ENCODE measurements at places on chromosomes 3 and 15.

DNA sequence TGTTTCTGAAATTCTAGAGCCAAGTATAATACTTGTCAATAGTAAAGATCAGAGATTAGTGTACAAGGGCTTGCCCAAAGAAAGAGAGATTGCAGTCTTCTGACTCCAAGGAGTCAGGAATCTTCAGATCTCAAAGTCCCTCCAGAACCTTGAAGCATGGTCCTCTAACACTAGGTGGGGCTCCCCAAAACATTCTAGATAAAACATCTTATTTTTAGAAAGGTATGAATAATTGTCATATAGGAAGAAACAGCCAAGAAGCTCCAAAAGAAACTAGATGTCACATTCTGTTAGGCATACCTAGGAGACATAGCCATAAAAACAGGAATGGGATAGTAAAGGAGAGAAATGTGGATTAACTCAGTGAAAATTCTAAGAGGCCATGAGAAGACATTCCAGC is 10.7 kb downstream of the MUC13 start:
- DNase-seq = no peak

DNA sequence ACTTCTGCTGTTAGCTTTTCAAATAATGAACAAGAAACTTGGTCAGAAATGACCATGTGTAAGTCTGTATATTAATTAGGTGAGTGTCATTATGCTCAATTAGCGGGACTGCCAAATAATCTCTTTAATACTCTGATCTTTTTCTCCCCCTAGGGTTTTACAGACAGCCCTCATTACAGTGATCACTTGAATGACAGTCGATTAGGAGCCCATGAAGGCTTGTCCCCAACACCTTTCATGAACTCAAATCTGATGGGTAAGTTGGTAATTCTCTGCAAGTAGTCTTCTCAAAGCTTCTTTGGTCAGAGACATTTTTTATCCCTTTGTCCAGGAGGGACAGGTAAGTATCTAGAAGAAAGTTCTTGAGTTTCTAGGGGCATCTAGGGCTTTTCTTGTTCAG is 173.2 kb downstream of the TCF12 start:
- no peak for DNase-seq

- DNase-seq = no peak
These were observed 34.7 kb downstream of the TMEM158 start for GRCh38 chr3:45191424-45191823.

DNA sequence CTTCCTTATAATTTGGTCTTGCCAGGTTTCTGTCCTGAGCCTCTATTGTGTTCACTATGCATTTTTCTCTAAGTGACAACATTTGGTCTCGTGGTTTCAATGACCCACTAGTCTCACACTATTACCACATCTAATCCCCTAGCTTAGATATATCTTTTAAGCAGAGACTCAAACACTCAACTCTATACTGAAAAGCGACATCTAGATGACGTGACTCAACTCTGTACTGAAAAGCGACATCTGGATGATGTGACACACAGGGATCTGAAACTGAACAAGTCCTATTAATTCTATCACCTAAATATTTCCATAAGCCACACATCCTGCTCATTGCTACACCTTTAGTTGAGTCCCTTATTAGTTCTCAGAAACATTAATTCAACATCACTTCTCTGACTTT is 141.7 kb upstream of the MBNL1 start:
- DNase-seq = no peak

GRCh38 chr3:172557515-172558220 is 34.4 kb upstream of the TNFSF10 start:
- DNase-seq = no peak

- no peak for DNase-seq
These were observed 158.6 kb downstream of the MEIS2 start for GRCh38 chr15:36941798-36942197.

- DNase-seq = no peak
These were observed 42.7 kb upstream of the IL12A start for GRCh38 chr3:159945930-159946329.

- DNase-seq = no peak
These were observed 11.3 kb upstream of the RPL39L start for GRCh38 chr3:187150599-187150998.

GRCh38 chr3:8622873-8623691 is 21.5 kb downstream of the SSUH2 start:
- peak; percentile 32 for DNase-seq

GRCh38 chr15:71791975-71792374 is 18.4 kb upstream of the NR2E3 start:
- no peak for DNase-seq

GRCh38 chr3:133937756-133938601 is 42.3 kb upstream of the RAB6B start:
- no peak for DNase-seq

DNA sequence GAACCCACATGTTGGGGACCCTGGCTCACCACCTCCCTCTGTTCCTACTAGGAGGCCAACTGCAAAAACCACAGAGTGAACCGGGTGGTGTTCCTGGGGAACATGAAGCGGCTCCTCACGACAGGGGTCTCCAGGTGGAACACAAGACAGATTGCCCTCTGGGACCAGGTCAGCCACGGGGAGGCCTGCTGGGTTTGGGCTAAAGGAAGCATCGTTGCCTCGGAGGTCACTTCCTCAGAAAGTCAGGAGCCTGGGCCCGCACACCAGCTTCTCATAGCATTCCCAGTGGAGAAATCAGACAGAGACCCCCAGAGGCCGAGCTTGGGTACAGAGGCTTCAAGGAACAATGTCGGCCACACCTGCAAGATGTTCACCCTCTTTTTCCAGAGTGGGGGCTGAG is 106.8 kb downstream of the ANP32A start:
- DNase-seq = no peak

DNA sequence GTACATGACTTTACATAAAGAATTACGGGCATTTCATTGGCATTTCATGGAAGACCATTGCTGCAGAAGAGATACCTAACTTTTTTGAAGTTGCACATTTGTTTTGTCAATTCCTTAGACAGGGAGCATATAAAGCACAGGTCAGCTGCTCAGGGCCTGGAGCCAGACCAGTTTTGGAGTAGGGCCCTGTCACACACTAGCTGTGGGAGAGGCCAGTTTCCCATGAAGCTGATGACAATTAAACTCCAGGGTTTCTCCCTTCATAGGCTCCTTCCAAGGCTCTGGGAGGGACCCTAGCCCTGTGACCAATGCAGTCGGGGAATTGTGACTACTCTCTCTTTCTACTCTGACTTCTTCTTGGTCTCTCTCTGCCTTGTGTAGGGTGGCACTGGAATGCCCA is 107.3 kb upstream of the SELENOK start:
- no peak for DNase-seq

DNA sequence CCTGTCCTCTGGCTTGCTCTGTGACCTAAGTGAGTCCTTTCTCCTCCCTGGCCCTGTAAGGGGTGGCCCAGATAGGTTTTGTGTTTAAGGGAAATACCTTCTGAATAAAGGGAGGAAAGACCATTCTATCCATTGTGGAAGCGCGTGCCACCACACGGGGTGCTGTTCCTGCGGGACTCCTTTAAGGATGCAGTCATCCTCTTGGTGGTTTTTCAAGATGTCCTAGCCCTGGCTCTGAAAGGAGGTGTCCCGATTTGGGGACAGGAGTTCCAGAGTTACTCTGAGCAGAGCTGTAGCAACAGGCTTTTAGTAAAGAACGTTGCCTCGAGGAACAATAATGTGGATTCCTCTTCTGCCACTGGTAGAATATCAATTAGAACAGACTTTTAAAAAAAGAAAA is 9.6 kb downstream of the SLC6A6 start:
- no peak for DNase-seq

DNA sequence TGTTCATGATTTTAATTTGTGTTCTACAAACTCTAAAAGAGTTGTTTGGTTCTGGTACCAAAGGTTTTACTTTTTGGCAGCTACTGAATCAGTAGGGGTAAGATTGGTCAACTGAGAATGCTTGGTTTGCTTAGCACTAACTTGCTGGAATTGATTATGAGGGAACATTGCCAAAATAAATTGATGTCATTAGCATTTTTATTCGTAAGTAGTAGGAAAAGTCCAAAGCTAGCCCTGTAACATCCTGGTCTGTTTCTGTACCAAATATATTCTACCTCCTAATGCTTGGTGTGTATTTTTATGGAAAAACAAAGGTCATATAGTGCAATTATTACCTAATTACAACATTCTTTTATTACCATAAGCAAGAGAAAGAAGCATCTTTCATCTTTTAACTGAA is 35.9 kb upstream of the KPNA4 start:
- DNase-seq = no peak

DNA sequence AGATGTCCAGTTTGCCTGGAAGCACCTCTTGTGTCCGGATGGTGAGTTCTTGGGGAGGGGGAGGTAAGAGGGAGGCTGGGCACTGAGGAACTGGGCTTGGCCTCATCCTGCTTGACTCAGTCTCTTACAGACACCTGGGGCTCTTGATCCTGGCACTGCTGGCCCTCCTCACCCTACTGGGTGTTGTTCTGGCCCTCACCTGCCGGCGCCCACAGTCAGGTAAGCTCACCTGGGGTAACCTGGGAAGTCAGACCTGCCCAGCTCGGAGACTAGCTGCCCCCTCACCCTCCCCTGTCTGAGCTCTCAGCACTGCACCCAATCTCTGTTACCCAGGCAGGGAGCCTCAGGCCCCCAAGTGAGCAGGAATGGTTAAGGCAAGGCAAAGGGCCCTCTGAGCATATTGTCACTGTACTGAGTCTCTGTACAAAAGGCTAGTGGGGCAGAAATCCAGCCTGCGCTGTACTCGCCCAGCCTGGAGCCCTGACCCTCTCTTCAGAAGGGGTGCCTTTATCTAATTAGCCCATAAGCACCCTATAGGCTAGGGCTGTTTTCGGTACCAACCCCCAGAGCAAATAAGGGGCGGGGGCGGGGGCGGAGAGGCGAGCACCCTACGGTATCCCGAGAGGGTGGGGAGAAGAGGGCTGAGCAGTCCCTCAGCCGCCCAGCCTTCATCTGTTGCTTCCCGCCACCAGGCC is 2.2 kb upstream of the IL17RC start:
- DNase-seq = no peak

- DNase-seq = no peak
These were observed 381.2 kb downstream of the RSL24D1 start for GRCh38 chr15:54815556-54815955.

GRCh38 chr3:48268381-48268935 is 27.6 kb downstream of the ZNF589 start:
- DNase-seq = peak; percentile 64

- no peak for DNase-seq
These were observed 15.9 kb downstream of the IVD start for GRCh38 chr15:40421246-40422157.

GRCh38 chr3:112084980-112085705 is 1.0 kb upstream of the C3orf52 start:
- DNase-seq = no peak

- DNase-seq = no peak
These were observed 487.2 kb upstream of the FRG2C start for GRCh38 chr3:75176937-75177336.

DNA sequence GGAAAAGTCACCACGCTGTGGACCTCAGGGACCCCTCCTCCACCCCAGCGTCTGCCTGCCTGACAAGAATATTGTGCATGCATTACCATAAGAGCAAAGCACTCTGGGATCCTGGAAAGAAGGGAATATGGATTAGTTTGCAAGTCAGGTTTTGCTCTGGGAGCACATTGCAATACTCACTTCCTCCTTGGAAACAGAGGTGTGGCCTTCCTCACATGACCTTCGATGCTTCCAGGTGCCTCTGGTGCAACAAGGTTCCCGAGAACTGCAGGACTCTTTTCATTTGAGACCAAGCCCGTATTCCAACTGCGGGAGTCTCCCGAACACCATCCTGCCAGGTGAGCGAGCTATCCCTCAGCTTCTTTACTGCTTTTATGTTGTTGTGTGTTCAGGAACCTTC is 76.3 kb upstream of the BLM start:
- no peak for DNase-seq

GRCh38 chr3:188037195-188037718 is 116.7 kb upstream of the LPP start:
- no peak for DNase-seq

DNA sequence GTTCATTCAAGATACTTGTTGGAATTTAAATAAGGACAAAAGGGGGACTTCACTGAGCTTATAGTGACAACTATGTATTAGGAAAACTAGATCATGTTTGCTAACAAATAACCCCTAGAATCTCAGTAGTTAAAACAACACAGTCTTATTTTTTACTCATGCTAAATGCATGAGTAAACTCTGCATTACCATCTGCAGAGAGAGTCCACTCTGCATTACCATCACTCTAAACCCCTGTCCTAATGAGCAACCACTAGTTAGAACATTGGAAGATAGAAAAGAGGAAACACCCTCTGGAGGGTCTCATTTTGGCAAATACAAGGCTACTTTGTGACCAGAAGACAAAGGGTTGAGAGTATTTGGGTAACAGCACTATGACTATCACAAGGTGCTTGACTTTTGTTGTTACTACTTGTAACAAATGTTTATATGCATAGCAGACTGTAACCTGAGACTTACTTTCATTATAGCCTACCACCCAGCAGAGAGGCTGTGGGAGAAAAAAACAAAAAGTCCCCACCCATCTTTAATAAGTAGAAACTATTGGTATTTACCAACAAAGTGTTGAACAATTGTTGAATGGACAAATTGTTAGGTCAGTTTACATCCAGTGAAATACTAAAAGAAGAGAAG is 99.1 kb downstream of the OXSM start:
- DNase-seq = no peak

DNA sequence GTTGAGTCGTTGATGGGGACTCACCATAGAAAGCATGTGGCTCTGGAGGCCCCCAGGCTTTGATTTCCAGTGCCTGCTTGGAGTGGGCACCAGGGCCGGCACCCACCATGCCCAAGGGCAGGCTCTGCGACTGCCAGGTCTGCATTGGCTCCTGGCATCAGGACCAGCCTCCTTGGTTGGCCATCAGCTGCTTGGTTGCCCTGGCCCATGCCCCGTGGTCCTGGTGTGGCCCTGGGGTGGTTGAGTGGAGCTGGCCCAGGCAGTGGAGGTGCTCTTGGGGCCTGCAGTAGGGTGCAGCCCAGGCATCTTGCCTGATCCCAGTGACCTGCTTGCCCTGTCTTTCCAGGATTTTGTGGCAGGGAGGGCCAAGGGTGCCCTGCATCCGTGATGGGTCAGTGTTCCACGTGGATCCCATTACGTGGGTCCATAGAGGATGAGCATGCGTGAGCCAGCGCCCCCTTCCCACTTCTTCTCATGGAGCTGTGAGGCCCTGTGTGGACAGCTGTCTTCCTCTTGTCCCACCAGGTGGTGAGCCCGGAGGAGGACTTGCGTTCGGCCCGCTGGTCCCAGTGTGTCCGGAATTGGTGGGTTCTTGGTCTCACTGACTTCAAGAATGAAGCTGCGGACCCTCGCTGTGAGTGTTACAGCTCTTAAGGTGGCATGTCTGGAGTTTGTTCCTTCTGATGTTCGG is 187.0 kb downstream of the UBE3A start:
- DNase-seq = no peak

- DNase-seq = no peak
These were observed 44.6 kb downstream of the CCNL1 start for GRCh38 chr3:157115069-157116006.

GRCh38 chr3:182793663-182794454 is 555 bp downstream of the ATP11B start:
- peak; percentile 15 for DNase-seq

- DNase-seq = no peak
These were observed 35.4 kb downstream of the SEMA5B start for GRCh38 chr3:122992133-122992532.

All from NCI-H510A (cell line).